OCI-M1 (cell line): ENCODE measurements at places on chromosomes 12 and 14.

DNA sequence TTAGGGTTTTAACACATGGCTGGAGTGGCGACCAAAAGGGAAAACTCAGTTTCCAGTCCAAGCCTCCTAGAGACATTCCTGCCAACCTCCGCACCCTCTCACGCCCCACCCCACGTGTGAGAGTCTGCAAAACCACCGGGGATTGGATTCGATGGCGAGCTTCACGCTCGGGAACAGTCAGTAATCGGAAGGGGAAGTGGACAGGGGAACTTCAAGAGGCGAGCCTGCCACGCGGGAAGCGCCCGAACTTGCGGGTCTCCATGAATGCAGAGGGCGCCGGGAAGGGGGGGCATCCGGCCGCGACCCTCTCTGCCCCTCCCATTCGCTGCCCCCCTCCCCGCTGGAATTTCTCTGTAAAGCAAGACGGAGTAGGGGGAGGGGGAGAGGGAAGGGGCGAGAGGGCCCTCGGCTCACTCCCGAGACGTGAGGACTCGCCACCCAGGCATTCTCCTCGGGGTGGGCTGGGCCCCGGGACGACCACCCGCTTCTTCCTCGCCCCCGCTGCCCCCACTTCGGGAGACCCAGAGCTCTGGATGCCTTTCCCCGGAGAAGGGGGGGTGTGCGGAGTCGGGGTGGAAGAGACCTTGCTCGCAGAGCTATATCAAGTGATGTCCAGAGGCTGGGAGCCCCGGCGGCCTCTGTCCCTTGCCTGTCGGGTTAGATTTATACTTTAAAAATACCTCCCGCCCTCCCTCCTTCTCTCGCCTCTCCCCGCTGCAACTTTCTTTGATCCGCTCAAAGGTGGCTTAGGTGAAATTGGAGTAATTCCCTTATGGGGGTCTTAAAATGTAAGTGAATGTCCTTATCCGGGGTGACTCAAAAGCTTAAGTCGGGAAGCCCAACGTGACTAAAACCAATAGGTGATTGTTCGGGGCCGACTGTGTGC is 2.5 kb upstream of the CCND2 start:
- DNase-seq, result peak; percentile 78

DNA sequence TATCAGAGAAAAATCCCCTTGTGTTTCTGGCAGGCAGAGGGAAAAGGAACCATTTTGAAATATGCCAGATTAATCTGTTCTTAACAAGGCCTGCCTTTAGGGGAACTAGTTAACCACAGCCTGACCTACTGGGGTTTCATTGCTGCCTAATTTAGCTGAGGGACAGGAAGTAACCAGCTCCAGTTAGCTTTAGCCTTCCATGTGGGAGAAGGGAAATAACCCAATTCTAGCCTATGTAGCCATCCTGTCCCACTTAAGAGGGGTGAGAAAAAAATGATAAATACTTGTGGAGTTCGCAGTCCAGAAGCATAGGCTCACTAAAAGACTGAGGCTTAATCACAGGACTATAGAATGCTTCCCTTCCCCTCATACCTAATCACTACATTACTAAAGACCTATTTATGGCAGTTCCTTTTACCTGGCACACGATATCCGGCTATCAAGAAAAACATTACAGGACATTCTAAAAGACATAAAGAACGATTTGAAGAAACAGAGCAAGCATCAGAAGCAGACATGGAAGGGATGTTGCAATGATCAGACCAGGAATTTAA is 22.8 kb downstream of the COX8C start:
- DNase-seq, result peak; percentile 53

DNA sequence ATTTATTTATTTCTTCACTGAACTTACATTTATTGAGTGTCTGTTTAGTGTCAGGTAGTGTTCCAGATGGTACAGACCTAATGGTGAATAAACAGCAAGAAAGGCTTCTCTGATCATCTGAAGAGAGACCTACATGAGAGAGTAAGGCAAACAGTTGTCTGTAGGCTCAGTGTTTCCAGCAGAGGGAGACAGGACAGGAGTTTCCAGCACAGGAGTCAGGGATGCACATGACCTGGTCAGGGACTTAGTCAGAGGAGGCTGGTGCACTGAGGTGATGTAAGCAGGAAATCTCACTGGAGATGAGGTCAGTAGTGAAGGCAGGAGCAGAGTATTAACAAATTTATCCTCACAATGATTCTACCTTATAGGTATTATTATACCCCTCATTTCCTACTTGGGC is 233.2 kb downstream of the MDGA2 start:
- peak; percentile 42 for DNase-seq

DNA sequence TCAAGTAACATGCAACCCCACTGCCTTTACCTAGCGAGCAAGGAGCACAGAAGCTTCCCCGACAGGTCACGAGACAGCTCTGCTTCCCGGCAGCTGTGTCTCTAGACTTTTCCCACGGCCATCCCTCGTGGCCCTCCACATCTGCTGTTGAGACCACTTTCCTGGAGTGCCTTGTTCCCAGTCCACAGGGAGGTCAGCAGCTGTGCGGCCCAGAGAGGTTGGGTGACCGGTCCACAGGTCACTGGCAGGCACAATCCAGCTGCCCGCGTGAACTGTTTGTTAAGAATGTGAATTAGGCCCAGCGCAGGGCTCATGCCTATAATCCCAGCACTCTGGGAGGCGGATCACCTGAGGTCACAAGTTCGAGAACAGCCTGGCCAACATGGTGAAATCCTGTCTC is 71.5 kb downstream of the SCARB1 start:
- no peak for DNase-seq

DNA sequence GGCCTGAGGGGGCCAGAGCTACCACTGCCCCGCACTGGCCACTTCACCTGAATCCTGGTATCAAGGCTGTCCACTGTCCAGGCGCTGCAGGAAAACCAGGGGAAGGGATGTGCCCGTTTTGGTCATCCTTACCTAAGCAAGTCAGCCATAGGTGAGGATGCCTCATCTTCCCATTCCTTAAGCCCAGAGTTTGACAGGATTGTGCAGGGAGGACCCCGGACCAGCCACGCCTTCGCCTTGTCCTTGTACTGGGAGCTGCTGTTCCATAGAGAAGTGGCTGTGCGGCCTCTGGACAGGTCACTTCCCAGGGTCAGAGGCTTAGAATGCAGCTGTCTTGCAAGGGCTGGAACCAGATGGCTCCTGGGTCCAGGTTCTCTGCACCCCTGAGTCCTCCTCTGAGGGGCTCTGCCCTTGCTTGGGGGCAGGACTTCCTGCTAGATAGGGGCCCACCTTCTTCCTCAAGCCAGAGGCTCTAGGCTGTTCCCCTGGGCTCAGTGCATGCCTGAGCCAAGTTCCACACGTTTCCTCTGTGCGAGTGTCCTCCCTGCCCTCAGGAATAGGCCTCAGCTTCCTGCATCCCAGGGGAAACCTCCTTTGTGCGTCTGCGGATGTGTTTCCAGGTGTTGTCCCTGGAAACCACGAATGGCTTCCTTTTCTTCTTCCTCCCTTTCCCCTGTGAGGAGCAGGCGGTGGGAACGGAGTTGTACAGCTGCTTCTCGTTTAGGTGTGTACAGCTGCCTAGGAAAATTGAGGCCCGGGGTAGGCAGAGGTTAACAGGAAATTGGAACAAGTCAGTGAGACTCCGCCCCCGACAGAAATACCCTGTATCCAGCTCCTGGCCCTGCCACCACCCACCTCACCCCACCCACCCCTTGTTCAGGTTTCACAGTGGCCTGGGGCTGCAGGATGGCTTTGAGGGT is 54.3 kb upstream of the RIN3 start:
- DNase-seq, result no peak

DNA sequence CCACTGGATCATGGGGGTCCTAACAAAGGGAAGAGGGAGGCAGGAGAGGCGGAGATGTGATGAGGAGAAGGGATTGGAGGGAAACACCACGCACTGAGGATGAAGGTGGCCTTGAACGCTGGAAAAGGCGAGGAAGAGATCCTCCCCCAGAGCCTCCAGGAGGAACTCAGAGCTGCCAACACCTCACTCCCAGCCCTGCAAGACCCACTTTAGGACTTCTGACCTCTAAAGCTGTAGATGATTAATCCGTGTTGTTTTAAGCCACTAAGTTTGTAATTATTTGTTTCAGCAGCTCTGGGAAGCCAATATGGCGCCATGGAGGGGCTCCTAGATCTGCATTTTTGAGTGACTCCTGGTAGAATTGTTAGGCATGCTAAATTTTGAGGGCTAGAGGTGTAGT is 74.6 kb upstream of the CEP83 start:
- no peak for DNase-seq

DNA sequence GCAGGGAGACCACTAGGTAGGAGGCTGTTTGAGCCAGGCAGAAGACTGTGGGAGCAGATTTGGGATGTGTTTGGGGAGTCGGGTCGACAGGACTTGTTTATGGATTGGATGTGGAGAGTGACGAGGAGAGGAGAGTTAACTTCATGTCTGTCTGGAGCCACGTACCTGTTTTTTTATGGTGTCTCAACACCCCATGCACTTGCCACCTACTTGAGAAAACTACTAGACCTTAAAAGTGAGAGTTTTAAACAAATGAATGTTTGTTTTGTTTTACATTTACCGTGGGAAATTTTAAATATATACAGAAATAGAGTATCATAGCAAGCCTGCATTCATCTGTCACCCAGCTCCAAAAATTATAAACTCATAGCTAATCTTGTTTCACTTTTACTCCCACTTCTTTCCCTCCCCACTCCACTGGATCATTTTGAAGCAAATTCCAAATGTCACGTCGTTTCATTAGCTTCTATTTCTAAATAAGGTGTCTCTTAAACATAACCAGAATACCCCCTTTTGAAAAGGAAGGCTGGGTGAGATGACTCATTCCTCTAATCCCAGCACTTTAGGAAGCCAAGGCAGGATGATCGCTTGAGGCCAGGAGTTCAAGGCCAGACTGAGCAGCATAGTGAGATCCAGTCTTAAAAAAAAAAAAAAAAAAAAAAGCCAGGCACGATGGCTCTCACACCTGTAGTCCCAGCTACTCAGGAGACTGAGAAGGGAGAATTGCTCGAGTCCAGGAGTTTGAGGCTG is 136.2 kb downstream of the ANO6 start:
- DNase-seq, result no peak

GRCh38 chr14:32559048-32559447 is 229.9 kb downstream of the AKAP6 start:
- no peak for DNase-seq

GRCh38 chr14:29637411-29637810 is 290.2 kb downstream of the PRKD1 start:
- peak; percentile 48 for DNase-seq

GRCh38 chr12:121656122-121656521 is 13.3 kb downstream of the MORN3 start:
- no peak for DNase-seq

GRCh38 chr14:52455291-52456088 is 96.8 kb downstream of the TXNDC16 start:
- DNase-seq, result no peak

DNA sequence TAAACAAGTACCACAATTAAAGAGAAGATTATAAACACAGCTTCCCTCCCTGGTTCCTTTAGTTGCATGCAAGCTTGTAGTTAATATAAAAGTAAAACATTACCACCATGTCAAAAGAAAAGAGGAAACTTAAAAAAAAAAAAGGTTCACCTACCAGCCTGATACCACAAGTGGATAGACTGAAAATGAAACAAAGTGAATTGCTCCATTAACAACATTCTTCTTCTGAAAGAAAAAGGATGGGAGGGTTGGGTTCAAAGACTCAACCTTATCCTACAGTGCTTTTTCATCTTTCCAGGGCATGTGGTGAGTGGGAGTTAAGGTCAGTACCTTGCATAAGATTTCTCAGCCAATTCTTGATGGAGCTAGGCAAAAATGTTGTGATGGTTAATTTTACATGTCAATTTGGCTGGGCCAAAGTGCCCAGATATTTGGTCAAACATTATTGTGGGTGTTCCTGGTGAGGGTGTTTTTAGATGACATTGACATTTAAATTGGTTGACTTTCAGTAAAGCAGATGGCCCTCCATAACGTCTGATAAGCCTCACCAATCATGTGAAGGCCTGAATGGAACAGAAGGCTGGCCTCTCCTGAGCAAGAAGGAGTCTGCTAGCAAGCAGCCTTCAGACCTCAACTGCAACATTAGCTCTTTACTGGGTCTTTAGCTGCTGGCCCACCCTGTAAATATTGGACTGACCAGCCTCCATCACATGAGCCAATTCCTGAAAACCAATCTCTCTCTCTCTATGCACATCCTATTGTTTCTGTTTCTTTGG is 28.8 kb downstream of the VCPKMT start:
- peak; percentile 59 for DNase-seq

GRCh38 chr14:69667938-69668335 is 56.5 kb downstream of the SUSD6 start:
- DNase-seq, result no peak

- DNase-seq, result peak; percentile 65
Measured at GRCh38 chr12:15788233-15789219, 662 bp downstream of the EPS8 start.

GRCh38 chr12:47190905-47191304 is 111.1 kb upstream of the AMIGO2 start:
- no peak for DNase-seq

- no peak for DNase-seq
Measured at GRCh38 chr12:41558671-41559070, 370.6 kb downstream of the PDZRN4 start.

DNA sequence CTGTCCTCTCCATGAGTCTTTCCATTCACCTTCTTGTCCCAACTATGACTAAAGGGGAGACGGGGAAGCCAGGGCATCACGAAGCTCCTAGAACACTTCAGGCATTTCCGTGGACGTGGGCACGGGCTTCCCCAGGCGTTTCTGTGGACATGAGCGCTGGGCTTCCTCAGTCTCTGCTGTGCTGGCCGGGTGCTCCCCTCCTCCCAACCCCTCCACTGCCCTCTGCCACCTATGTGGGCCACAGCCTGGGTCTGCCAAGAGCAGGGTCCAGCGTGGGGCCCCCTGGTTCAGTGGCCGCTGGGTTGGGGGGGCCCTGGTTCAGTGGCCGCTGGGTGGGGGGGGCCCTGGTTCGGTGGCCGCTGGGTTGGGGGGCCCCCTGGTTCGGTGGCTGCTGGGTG is 14.8 kb downstream of the HIP1R start:
- DNase-seq, result no peak

DNA sequence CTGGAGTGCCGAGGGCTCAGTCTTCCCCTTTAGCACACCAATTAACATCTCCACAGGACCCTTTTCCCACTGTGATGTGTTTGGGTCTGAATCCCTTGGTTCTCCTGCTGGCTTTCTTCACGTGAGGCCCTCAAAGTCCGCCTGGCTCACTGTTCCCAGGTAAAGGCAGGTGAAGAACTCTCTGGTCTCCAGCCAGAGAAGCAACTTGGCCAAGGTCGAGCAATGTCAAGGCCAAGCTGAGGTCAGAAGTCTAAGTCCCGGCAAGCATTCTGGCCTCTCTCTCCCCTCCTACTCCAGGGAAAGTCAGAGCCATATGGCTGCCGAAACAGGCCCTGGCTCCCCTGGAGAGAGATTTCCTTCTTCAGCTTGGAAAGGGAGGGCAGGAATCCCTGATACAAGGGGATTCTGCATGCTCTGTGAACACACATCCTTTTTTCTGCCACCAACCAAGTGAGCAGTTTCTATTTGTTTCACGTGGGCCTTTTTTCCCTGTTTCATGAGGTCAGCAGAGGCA is 61.4 kb upstream of the ESRRB start:
- no peak for DNase-seq
